ENCODE measurements at places on chromosomes 2 and 18.

GRCh38 chr2:118755901-118756300 lies 91.5 kb downstream of the EN1 start:
- DNase-seq, result no peak

DNA sequence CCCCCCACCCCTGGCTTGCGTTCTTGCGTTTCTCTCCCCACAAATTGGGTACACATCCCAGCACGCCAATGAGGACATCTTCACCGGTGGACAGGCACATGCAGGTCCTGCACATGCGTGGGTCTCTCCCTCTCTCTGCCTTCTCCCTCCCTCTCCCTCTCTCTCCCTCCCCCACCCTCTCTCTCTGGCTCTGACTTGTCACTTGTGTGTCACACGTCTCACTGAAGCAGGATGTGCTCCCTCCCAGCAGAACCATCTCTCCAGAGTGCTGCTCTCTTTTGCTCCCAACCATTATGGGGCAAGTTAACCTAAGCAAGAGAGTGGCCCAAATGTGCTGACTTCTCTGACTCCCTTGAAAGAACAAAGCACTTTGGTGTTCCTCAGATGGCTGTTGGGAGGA lies 120.8 kb upstream of the CAB39 start:
- DNase-seq, result no peak

DNA sequence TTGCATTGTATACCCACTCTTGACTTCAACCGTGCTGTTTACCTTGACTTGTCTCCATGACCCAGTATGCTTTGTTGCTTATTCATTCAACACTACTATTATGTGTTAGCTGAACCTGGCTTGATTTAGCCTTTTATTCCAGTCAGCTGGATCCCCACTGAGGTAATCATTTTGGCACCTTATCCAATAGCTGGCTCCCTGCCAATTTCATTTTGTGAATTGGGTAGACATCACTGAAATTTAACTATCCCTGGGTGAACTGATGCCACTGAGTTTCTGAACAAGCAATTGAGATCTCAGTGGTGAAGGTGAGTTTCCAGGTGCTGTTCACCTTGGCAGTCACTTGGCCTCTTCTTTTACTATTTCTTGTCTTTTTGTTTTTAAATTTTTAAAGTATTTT lies 584.3 kb downstream of the ADCYAP1 start:
- DNase-seq, result no peak

DNA sequence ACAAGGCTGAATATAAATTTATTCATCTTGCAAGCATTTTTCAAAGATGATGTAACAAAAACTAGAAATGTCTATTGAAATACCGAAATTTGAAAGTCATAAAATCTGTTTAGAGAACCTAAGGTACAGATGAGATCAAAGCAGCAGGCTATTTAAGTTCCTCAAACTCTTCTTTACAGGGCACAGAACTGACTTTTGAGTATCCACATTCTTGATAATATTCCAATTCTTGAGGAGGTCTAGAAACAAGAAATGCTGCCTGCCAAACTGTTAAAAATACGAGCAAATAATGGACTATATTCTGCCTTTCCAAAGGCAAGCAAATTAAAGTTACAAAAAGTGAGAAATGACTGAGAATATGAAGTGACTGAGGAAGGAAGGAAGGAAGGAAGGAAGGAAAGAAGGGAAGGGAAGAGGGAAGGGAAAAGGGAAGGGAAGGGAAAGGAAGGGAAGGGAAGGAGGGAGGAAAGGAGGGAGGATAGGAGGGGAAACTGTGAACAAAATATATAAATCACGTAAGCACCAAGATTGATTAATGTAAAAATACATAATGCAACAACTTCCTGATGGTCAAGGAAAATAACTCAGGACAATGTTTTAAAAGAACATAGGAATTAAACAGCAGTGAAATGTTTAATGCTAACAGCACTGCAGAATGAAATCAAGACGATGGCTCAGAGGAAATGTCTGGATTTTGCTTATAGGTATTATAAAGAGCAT lies 248.9 kb upstream of the HNRNPA3 start:
- no peak for DNase-seq

- no peak for DNase-seq
Measured at GRCh38 chr18:58541789-58542425, 87.0 kb downstream of the ALPK2 start.

DNA sequence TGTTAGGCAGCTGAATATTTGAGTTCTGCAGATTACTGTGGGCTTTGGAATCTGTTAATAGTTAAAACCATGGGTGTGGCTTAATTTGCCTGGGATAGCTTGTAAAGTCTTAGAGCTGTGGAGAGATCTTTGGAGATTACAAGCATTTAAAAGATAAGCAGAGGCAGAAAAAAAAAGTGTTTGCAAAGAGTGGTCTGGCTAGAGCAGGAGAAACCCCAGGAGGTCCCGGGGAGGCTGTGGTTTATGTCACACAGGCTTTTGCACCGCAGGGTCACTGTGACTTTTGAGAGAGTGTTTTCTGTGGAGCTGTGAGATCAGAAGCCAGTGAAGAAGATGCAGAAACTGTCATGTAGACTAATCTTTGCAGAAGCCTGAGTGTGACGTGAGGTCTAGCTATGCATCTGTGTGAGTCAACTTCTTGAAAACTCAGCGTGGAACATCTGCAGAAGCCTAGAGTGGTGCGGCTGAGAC lies 49.0 kb downstream of the SETBP1 start:
- DNase-seq, result no peak

DNA sequence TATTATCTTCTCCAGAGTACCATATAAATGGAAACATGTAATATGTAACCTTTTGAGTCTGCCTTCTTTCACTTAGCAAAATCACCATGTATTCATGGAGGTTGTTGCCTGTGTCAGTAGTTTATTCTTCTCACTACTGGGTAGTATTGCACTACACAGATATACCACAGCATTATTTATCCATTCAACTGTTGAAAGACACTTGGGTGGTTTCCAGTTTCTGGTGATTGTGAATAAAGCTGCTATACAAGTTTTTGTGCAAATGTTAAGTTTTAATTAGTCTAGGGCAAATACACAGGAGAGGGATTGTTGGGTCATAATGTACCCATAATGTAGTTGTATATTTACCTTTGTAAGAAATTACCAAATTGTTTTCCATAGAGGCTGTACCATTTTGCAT lies 29.6 kb upstream of the RPRD1A start:
- no peak for DNase-seq

DNA sequence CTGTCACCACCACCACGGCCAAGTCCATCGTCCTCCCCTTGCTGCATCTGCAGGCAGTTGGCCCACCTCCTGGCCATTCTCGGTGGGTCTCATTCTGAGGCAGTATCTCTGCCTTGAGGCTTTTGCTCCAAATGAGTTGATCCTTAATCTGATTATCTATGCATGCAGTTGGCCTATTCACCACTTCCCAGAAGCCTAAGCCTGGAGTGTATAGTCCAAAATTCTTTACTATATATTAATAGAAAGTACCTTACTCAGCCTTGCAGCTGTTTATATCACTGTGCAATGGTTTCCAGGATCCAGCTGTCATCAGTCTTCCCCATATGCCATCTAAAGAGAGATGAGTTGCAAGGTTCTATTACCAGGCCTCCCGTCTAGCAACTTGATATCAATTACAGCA lies 292.4 kb downstream of the SS18 start:
- DNase-seq, result no peak

- no peak for DNase-seq
Measured at GRCh38 chr18:25957017-25957416, 133.4 kb downstream of the SS18 start.

GRCh38 chr2:102224824-102225739 lies 38.3 kb downstream of the IL1RL2 start:
- no peak for DNase-seq

DNA sequence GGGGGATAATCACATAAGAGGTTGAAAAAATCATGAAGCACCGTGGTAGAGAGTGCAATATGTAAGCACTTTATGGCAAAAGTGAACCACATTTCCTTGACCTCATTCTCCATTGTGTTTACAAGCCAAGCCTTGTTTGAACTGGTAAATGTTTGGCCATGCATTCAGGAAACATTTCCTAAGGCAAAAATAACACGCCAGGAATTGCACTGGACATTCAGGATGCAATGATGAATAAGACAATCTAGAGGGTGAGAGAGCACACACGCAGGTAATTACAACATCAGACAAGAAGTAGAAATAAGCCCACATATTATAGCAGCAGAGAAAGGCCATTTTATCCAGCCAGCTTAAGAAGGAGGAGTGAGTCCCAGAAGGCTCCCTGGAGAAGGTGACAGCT lies 218.0 kb upstream of the OSR1 start:
- no peak for DNase-seq

GRCh38 chr18:10049747-10050146 lies 135.9 kb downstream of the VAPA start:
- DNase-seq, result no peak

DNA sequence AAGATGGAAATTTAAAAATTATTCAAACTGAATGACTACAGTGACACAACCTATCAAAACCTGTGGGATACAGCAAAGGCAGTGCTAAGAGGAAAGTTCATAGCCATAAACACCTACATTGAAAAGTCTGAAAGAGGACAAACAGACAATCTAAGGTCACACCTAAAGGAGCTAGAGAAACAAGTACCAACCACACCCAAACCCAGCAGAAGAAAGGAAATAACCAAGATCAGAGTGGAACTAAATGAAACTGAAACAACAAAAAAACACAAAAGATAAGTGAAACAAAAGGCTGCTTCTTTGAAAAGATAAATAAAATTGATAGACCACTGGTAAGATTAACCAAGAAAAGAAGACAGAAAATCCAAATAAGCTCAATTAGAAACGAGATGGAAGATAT lies 247.2 kb upstream of the ZNF804A start:
- no peak for DNase-seq
